ENCODE measurements at places on chromosomes 7 and 10.

- DNase-seq: no peak
Observed at GRCh38 chr7:55557666-55558188, 14.6 kb downstream of the VOPP1 start.

GRCh38 chr10:115674496-115674895, 581.3 kb downstream of the ATRNL1 start:
- no peak for DNase-seq

GRCh38 chr10:102384606-102385429, 10.7 kb upstream of the NFKB2 start:
- peak; percentile 12 for DNase-seq

- no peak for DNase-seq
Observed at GRCh38 chr7:54015251-54015650, 526.9 kb upstream of the VSTM2A start.

- DNase-seq: no peak
Observed at GRCh38 chr7:130091999-130092398, 21.7 kb downstream of the KLHDC10 start.

GRCh38 chr7:68420342-68421192, 1177.7 kb upstream of the AUTS2 start:
- no peak for DNase-seq

Measured in foreskin melanocyte (primary cell).